Lower lobe of right lung (tissue), 2 donors: ENCODE measurements at places on chromosomes 2 and 18. TPM values are rescaled to one million over a fixed set of nuclear protein-coding genes. Genes with fewer than 3 reads are reported as not detected.

DNA sequence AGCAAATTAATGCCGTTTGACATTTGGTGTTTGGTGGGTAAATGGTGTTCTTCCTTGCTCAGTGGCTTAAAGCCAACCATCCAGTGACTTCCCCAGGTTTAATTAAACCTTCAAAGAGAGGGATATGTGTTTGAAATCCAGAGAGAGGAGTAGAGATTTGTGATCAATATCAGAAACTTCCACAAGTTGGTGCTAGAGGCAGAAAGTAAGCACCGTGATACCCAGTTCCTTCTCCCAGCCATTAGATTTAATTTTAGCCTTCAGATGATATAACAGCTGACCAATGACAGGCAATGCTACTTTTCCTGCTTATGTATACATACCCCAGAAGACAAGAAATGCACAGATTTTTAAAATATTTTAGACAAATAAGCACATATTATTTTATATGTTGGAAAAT, 398.5 kb downstream of the CDH2 start:
- H3K4me3 ChIP-seq, result no peak overlapping the region

- no peaks in the 10 kb centered on the region for H3K4me1 ChIP-seq
- no peak overlapping the region for H3K4me3 ChIP-seq
- peaks cover 18% of the 10 kb centered on the region for H3K36me3 ChIP-seq
- no peak for DNase-seq
- H3K27me3 ChIP-seq, result no peaks in the 10 kb centered on the region
These were observed 122.3 kb downstream of the MEMO1 start for GRCh38 chr2:31888550-31888949.

GRCh38 chr2:159098921-159099411, 130.5 kb downstream of the TANC1 start:
- no peaks in the 10 kb centered on the region for H3K36me3 ChIP-seq
- no peak for DNase-seq
- H3K27me3 ChIP-seq, result no peaks in the 10 kb centered on the region
- H3K4me3 ChIP-seq, result no peak overlapping the region
- H3K27ac ChIP-seq, result peak overlapping the region; percentile 20
- H3K4me1 ChIP-seq, result peaks cover 56% of the 10 kb centered on the region

DNA sequence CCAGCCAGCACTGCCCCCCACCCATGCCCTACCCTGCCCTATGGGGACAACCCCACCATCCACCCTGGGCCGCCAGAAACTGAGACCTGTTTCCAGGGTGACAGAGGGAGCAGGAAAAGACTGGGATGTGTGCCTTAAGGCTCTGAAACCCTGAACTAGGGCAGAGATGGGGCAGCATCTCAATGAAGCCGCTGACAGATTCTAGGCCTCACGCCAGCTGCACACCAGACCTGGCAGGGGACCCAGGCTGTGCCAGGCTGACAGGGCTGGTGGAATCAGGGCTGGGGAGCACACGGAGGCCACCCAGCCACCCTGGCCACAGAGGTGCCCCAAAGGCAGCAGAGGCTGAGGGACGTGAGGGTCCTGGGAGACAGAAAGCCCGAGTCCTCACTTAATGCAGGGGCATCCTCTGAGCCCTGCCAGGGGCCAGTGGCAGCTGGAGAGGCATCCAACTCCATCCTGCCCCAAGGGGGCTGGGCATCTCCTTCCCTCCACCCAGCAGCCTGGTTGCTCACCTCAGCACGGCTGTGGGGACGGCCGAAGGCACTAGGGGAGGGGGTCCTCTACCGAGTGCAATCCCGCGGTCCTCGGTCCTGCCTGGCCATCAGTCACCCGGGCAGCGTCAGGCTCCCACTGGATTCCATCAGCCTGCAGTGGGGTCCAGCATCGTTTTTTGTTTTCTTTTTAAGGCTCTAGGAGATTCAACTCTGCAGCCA, 169.2 kb downstream of the ZFP36L2 start:
- H3K4me3 ChIP-seq, result no peak overlapping the region
- no peaks in the 10 kb centered on the region for H3K27me3 ChIP-seq
- no peak for DNase-seq
- H3K36me3 ChIP-seq, result no peaks in the 10 kb centered on the region
- H3K4me1 ChIP-seq, result peaks cover 21% of the 10 kb centered on the region
- H3K27ac ChIP-seq, result no peak overlapping the region

- DNase-seq, result no peak
- H3K27ac ChIP-seq, result no peak overlapping the region
- no peaks in the 10 kb centered on the region for H3K36me3 ChIP-seq
- no peak overlapping the region for H3K4me3 ChIP-seq
These were observed 768.3 kb downstream of the RNF144A start for GRCh38 chr2:7685342-7686015.

DNA sequence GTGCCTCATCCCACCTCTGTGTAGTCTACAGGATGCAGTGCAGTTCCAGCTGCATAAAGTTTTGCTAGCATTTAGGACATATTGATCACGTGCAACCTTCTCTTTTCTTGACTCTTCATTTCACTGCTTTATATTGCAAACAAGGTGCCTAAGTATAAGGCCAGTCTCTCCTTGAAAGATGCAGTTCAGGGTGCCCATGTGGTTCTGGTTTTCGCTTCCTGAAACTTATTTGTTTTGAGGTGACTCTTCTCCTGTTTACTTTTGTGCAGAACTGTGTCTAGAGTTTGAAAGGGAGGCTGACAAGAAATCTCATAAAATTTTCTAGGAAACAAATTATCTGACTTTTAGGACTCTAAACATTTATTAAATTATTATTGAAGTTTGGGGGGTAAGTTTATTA, 189.9 kb downstream of the UBE2E3 start:
- no peaks in the 10 kb centered on the region for H3K36me3 ChIP-seq
- no peak for DNase-seq
- no peaks in the 10 kb centered on the region for H3K27me3 ChIP-seq
- H3K4me3 ChIP-seq, result no peak overlapping the region
- no peaks in the 10 kb centered on the region for H3K4me1 ChIP-seq

DNA sequence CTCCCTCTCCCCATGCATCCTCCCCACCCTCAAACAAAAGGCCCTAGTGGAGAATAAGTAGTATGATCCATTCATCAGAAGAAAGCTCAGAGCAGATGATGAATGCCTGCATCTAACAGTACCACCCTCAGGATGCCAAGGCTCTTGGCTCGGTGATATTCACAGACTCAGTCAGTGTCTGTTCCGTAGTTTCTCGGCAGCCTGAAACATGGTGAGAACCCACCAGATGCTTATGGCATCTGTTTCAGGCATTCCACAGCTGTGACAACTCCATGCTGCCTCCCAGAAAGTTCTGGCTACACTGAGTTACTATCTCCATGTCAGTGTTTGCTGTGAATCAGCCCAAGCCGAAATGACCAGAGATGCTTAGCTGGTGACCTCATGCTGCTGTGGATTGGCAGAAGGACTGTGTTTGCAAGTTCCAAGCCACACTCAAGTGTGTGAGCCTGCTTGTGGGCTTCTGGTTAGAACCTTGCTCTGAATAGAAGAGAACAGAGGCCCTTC, 83.9 kb downstream of the WDSUB1 start:
- no peak overlapping the region for H3K4me3 ChIP-seq
- H3K27me3 ChIP-seq, result no peaks in the 10 kb centered on the region
- H3K27ac ChIP-seq, result peak overlapping the region; percentile 0
- peaks cover 39% of the 10 kb centered on the region for H3K36me3 ChIP-seq

GRCh38 chr2:70668432-70668831, 99.6 kb downstream of the ADD2 start:
- no peaks in the 10 kb centered on the region for H3K4me1 ChIP-seq
- no peak overlapping the region for H3K4me3 ChIP-seq
- no peak overlapping the region for H3K27ac ChIP-seq

DNA sequence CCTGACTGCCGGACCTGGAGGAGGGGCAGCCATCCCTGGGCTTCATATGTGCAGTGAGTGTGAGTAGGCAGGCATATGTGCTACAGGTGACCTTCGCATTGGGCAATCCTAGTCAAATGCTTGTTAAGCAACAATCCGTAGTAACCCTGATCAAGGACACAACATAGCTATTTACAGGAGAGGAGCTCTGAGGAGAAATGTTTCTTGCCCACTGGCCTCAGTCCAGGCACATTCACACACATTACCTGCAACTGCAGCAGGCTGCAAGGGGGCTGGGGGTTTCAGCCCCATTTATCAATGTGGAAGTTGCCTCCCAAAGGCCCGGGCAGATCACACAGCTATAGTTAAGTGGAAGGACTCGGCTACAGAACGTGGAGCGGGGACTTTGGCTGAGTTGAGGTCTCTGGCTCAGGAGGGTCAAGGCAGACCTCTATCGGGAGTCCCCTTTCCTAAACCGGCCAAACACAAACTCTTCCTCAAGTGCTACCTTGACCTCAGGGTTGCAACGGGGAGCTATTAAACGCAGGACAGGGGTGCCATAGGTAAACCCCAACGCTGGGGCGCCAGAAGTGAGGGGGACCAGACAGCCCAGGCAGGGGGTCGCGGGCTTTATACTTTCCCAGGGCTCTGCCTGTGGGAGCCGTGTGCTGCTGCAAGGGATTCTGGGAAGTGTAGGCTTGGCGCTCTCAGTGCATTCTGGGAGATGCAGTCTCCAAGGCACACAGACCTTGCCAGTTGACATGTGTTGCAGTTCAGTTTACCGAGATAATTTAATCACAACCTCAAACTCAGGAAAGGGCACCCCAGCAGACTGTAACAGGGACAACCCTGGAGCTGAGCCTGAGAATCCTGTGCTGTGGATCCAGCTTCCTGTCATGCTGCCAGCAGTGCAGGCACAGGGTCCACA, 9.4 kb downstream of the KHK start:
- no peaks in the 10 kb centered on the region for H3K27me3 ChIP-seq
- peak overlapping the region; percentile 1 for H3K27ac ChIP-seq
- H3K4me1 ChIP-seq, result peaks cover 16% of the 10 kb centered on the region
- peak; percentile 67 for DNase-seq

GRCh38 chr2:161947406-161947805, 126.6 kb downstream of the DPP4 start:
- H3K27me3 ChIP-seq, result no peaks in the 10 kb centered on the region
- no peak overlapping the region for H3K27ac ChIP-seq
- DNase-seq, result no peak
- no peaks in the 10 kb centered on the region for H3K4me1 ChIP-seq
- no peaks in the 10 kb centered on the region for H3K36me3 ChIP-seq

DNA sequence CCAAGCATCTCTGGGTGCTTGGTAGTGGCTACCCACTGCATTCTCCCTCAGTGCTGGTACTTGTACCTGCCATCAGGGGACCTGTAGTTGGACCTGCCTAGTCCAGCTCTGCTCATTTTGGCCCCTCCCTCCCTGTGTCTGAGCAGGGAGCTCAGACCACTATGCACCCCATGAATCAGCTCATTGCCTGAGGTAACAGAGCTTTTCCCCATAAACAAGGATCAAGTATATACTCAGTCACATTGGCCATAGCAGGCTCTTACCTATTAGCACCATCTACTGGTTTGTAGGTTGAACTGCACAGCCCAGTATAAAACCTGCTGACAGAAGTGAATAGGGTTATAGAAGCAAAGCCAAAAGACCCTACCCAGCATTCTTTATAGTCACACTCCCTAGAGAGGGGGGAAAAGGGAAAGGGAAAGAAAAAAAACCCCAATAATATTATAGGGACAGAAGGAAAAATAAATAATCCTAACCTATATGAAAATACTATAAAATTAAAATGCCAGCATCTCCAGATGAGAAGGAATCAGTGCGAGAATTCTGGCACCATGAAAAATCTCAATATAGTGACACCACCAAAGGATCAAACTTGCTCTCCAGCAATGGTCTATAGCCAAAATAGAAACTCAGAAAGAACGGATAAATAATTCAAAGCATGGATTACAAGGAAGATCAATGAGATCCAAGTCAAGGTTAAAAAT, 6.9 kb upstream of the FLACC1 start:
- peaks cover 6% of the 10 kb centered on the region for H3K36me3 ChIP-seq
- H3K4me1 ChIP-seq, result peaks cover 4% of the 10 kb centered on the region
- DNase-seq, result no peak
- no peak overlapping the region for H3K4me3 ChIP-seq
- no peak overlapping the region for H3K27ac ChIP-seq

- H3K27ac ChIP-seq, result peak overlapping the region; percentile 18
- H3K4me3 ChIP-seq, result no peak overlapping the region
- DNase-seq, result no peak
- peaks cover 21% of the 10 kb centered on the region for H3K4me1 ChIP-seq
- H3K27me3 ChIP-seq, result no peaks in the 10 kb centered on the region
- H3K36me3 ChIP-seq, result no peaks in the 10 kb centered on the region
These were observed 97.9 kb downstream of the BAZ2B start for GRCh38 chr2:159518321-159519005.

DNA sequence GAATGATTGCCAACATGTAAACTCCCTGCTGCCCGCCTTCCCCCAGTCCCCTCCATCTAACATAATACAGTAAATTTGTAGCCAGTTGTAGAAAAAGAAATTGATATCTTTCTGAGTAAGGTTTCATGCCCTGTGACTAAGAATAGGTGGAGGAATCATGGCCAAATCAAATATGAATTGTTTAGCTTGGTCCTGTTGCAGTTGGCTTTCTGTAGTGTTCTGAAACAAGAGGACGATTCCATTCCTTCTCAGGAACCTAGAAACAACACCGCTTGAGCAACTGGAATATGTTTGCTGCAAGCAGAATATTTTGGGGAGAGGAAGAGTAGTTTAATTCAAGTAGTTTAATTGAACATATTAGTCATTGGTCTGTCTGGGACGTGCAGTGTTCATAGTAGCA, 7.0 kb upstream of the DRC1 start:
- H3K36me3 ChIP-seq, result peaks cover 11% of the 10 kb centered on the region
- H3K4me1 ChIP-seq, result no peaks in the 10 kb centered on the region
- no peaks in the 10 kb centered on the region for H3K27me3 ChIP-seq

DNA sequence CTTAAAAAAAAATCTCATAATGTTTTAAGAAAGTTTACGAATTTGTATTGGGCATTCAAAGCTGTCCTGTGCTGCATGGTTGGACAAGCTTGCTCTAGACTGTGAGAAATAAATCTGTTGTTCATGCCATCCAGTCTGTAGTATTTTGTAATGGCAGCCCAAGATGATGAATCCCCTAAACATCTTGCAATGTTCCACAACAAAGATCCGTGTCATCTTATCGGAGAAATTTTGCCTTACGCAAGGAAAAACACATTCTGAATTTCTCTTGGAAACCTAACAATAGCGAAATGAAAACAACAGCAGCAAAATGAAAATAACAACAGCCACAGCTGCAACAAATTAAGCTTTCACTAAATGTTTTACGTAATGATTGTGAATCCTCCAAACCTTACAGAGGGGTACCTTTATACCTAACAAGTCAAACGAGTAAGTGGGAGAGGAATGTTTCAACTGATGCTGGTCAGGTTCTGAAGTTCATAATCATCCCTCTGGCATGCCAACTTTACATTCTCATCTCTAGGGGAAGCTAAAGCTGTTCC, 76.1 kb upstream of the RNU4ATAC start:
- H3K4me1 ChIP-seq, result no peaks in the 10 kb centered on the region
- H3K27me3 ChIP-seq, result no peaks in the 10 kb centered on the region
- H3K36me3 ChIP-seq, result peaks cover 91% of the 10 kb centered on the region
- no peak overlapping the region for H3K4me3 ChIP-seq
- no peak for DNase-seq

GRCh38 chr2:9565436-9566153, 10.0 kb upstream of the ADAM17 start:
- H3K4me1 ChIP-seq, result no peaks in the 10 kb centered on the region
- peak overlapping the region; percentile 33 for H3K27ac ChIP-seq
- no peaks in the 10 kb centered on the region for H3K36me3 ChIP-seq
- no peak overlapping the region for H3K4me3 ChIP-seq
- H3K27me3 ChIP-seq, result no peaks in the 10 kb centered on the region

- no peak for DNase-seq
- no peak overlapping the region for H3K27ac ChIP-seq
- no peaks in the 10 kb centered on the region for H3K27me3 ChIP-seq
These were observed 944.8 kb upstream of the CNTNAP5 start for GRCh38 chr2:123080331-123080730.

Gene CD28
- 2.2 TPM for total RNA-seq

Gene AFF3
- total RNA-seq, result 57.3 TPM

Gene ZNF519
- 7.0 TPM for total RNA-seq

Gene CEP192
- 29.1 TPM for total RNA-seq

Gene TRIM43
- not detected for total RNA-seq

Gene ARHGAP15
- 18.5 TPM for total RNA-seq

Gene CENPO
- 5.3 TPM for total RNA-seq

Gene WDR54
- 14.5 TPM for total RNA-seq

Gene POU3F3
- total RNA-seq, result not detected

Gene RBBP8
- 32.7 TPM for total RNA-seq
